HCT116 (cell line): ENCODE measurements at places on chromosomes 12 and 14.
A peak's percentile ranks its signal among the peaks of the same experiment; 100 is the strongest.

DNA sequence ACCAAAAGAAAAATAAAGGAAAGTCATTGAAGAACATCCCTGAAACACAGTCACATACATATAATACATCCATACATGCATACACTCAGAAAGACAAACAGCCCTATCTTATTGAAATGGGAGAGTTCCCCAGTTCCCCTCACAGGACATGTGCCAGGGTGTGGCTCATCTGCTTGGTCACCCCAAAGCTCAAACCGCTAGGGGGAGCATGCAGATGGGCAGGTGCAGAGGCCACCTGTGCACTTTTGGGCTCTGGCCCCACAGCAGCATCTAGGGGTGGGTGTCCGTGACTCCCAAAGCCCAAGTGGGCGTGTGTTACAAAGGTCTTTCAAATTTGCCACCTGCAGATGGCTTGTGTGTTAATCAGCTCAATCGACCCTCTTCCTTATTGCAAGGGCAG, 75.2 kb downstream of the CMAS start:
- H3K4me1 ChIP-seq = no peaks in the 10 kb centered on the region
- H3K27ac ChIP-seq = no peak overlapping the region
- DNase-seq = peak; percentile 10
- H3K4me3 ChIP-seq = no peak overlapping the region
- peaks cover 2% of the 10 kb centered on the region; the same call in 1 of the 2 replicates for H3K27me3 ChIP-seq

- no peaks in the 10 kb centered on the region for H3K36me3 ChIP-seq
- H3K27me3 ChIP-seq = no peaks in the 10 kb centered on the region
- H3K27ac ChIP-seq = no peak overlapping the region
These were observed 693.0 kb downstream of the LRFN5 start for GRCh38 chr14:42299692-42300091.

DNA sequence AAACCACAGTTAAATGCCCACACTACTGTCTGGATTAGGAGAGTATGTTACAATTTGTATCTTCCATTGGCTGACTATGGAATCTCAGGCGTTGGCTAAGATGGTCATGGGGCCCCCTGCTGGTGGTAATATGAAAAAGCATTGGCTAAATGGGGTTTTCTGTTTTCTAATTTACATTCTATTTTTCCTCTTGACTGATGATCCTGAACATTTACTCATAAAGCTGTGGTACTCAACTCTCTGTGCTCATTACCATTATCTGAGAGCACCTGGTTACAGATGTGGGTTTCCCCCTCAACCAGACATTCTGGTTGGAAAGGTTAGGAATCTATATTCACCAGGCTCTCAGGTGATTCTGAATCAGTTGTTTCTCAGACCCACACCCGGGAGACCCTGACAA, 64.8 kb downstream of the WSCD2 start:
- peak; percentile 2 for DNase-seq
- peaks cover 26% of the 10 kb centered on the region for H3K27me3 ChIP-seq
- no peak overlapping the region for H3K27ac ChIP-seq
- H3K4me3 ChIP-seq = no peak overlapping the region
- no peaks in the 10 kb centered on the region for H3K36me3 ChIP-seq

DNA sequence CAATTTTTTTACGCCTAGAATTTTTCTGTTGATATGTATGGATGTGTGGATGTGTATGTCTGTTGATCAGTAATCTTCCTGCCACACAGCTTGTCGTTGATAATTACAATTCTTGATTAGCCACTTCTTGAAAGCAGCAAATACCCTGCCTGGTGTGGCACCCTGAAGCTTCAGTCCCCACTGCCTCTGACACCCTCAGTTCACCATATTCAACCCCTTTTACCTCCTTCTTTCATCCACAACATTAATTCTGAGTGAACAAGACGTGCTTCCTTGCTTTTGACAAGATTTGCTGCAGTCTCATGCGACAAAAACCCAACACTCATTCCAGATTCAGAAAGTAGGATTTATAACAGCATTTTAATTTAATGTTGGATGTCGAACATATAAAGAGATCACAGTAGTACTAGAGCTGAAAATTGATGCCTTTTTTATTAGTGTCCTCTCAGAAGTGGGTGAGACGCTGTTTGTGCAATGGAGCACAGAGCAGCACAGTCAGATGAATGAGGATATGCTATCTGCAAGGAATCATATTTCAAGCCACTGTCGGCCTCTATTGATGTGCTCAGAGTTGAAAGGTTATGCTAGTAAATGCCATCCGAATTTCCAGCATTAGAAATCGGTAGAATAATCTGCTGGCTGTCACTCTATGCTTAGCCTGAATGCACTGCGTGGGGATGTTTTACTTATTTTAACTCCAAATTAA, 383.7 kb downstream of the EGLN3 start:
- H3K4me1 ChIP-seq = no peaks in the 10 kb centered on the region
- H3K4me3 ChIP-seq = no peak overlapping the region
- DNase-seq = no peak

DNA sequence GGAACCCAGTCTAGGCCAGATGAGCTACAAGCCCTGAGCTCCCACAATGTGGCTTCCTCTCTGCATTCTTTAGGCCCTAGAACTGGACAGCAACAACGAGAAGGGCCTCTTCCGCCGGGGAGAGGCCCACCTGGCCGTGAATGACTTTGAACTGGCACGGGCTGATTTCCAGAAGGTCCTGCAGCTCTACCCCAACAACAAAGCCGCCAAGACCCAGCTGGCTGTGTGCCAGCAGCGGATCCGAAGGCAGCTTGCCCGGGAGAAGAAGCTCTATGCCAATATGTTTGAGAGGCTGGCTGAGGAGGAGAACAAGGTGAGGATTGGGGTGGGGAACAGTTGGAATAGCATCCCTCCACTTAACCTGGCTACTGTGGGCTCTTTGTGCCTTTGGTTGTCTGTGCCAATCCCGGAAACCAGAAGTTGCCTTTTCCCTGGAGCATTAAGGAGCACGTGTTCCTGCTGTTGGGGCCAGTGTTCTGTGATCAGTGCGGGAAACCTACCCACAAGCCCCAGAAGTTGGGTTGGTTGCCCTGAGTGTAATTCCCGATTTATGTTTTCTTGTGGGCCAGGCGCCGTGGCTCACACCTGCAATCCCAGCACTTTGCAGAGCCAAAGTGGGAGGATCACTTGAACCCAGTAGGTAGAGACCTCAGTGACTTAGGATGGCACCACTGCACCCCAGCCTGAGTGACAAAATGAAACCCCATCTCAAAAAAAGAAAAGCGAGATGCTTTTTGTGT, 6.4 kb downstream of the FKBP4 start:
- DNase-seq = no peak
- no peak overlapping the region for H3K27ac ChIP-seq
- H3K4me3 ChIP-seq = no peak overlapping the region
- H3K27me3 ChIP-seq = no peaks in the 10 kb centered on the region
- peaks cover 70% of the 10 kb centered on the region for H3K36me3 ChIP-seq

DNA sequence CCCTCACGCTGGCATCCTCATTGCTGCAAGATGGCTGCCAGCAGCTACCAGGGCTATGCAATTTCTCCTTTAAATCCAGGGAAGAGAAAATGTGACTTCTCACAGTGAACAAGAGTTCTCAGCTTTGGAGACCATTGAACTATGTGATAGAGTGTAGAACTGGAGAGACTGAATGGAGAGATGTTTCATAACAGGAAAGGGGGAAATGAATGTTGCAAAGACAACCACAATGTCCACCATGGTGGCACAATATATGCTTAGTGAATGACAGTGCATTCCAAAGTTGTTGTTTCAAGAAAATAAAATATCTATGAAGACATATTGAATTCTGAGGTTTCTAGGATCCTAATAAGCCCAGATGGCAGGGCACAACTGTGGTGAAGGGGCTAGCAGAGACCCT, 13.2 kb upstream of the COCH start:
- H3K4me1 ChIP-seq = no peaks in the 10 kb centered on the region
- no peak overlapping the region for H3K27ac ChIP-seq
- H3K36me3 ChIP-seq = no peaks in the 10 kb centered on the region
- no peak overlapping the region for H3K4me3 ChIP-seq
- DNase-seq = no peak

- no peaks in the 10 kb centered on the region for H3K36me3 ChIP-seq
- no peaks in the 10 kb centered on the region for H3K27me3 ChIP-seq
- DNase-seq = no peak
- no peak overlapping the region for H3K27ac ChIP-seq
- H3K4me3 ChIP-seq = no peak overlapping the region
These were observed 1317.0 kb downstream of the TMEM121 start for GRCh38 chr14:106843386-106843785.

DNA sequence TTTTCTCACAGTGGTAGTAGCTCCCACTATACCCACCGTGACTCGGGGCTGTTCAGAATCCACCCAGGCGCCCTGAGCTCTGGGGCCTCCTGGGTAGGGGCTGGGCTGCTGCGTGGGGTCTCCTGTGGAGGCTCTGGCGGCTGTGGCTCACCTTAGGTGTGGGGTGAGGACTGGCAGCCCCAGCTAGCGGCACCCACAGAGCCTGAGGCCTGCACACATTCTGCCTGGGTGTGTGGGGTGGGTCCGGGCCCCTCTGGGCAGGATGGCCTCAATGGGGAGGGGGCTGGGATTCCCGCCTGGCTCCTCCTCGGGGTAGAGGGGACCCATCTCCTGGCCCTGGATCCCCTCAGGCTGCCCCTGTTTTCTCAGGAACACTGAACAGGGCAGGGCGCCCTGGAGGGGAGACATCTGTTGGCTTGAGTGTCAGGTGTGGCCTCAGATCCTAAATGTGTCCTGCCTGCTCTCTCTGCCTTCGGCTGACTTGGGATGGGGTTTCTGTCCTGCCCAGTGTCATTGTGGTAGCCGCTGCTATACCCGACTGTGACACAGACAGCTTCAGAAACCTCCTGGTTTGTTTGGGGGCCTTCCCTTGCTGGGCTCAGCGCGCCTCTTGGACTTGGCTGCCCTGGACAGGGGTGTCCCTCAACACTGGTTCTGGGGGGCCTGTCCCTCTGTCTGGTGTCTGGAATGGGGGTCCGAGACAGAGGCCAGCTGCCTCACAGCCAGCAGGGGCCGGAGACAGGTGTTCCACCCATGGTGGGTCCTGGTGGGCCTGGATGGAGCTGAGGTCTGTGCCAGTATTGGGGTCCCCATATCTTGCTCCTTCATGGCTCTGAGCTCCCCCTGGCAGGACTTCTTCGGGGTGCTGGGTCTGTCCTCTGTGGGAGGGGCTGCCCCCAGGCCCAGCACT, 354.9 kb downstream of the TMEM121 start:
- DNase-seq = no peak
- H3K36me3 ChIP-seq = no peaks in the 10 kb centered on the region
- no peaks in the 10 kb centered on the region for H3K4me1 ChIP-seq
- peaks cover 28% of the 10 kb centered on the region for H3K27me3 ChIP-seq
- no peak overlapping the region for H3K4me3 ChIP-seq

GRCh38 chr14:24432259-24433131, 2.7 kb downstream of the KHNYN start:
- peak overlapping the region; percentile 22; the same call in 1 of the 2 replicates for H3K27ac ChIP-seq
- H3K4me1 ChIP-seq = peaks cover 28% of the 10 kb centered on the region
- H3K27me3 ChIP-seq = no peaks in the 10 kb centered on the region

DNA sequence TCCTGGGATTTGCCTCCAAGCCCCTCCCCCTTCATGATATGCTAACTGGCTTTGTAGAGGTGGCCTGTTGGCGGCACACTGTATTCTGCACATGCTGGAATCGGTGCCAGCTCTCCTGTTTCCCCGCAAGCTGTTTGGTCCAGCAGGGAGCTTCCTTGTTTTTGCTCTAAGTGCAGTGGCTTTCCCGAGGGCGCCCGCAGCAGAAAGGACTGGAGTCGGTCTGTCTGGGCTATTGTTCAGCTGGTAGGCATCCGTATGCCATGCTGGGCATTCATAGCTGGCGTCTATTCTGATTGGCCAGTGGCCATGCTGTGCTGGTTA, 88.9 kb upstream of the MED13L start:
- H3K27me3 ChIP-seq = no peaks in the 10 kb centered on the region
- no peak overlapping the region for H3K4me3 ChIP-seq
- peaks cover 21% of the 10 kb centered on the region for H3K4me1 ChIP-seq
- no peak overlapping the region for H3K27ac ChIP-seq
- DNase-seq = no peak

DNA sequence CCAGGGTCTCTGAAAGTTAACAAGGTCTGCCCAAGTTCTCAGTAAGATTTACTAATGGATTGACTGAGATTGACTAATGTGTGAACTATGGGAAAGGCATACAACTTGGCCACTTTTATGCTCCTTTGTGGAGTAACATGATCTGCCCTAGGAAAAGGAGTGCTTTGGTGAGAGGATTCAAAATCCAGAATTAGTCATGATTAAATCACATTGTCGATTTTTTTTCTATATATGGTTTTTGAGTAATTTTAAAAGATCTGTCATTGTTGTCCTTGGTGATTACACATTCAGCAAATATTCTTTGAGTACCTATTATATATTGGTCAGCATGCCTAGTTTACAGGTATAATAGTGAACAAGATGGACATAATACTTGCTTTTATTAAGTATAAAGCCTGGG, 147.7 kb upstream of the SYT10 start:
- H3K4me3 ChIP-seq = no peak overlapping the region
- H3K27me3 ChIP-seq = no peaks in the 10 kb centered on the region
- DNase-seq = no peak
- no peaks in the 10 kb centered on the region for H3K36me3 ChIP-seq
- no peak overlapping the region for H3K27ac ChIP-seq

DNA sequence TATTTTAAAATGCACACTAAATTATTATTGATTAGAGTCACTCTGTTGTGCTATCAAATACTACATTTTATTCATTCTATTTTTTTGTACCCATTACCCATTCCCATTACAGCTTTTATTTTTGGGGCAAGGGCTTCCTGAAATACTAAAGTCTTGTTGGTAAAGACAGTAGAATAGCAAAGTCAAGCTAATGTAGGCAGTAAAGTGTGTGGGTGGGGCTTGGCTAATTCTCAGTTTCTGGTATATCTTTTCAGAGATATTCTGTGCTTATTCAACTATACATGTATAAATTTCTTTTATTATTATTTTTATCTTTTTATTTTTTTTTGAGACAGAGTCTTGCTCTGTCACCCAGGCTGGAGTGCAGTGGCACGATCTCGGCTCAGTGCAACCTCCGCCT, 22.3 kb upstream of the PHC1 start:
- H3K4me1 ChIP-seq = peaks cover 4% of the 10 kb centered on the region; the same call in 1 of the 2 replicates
- H3K36me3 ChIP-seq = no peaks in the 10 kb centered on the region
- DNase-seq = no peak
- no peak overlapping the region for H3K4me3 ChIP-seq

DNA sequence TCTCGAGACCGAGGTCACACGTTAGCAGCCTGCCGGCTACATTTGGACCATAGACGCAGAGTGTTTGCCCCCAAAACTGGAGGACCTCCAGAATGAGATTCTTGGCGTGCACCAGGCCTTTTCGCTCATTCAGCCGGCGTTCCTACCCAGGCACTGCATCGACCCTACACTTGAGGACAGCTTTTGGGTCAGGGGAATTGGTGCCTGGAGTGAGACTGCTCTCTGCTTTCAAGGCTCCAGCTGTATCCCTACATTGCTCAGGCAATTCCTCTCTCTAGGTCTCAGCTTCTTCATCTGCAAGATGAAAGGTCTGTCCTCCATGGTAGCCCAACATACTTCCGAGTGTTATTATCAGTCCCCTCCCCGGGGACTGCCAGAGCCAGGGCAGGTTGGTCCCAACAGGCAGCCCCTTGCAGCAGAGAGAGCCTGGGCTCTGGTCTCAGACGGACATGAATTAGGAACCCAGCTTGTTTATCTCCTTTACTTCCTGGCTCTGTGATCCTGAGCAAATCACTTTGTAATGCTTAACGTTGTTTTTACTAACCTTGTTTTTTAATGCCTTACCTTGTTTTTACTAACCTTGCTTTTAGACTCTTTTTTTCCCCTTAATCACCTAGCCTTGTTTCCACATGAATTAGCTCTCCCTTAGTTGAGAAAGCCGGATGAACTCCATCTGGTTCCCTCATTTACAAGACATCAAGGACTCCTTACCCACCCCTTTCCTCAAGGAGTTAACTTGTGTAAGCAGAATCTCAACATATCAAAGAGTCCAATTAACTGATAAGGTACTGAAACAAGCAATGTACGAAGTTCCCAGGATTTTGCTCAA, 892 bp downstream of the TCHP start:
- no peaks in the 10 kb centered on the region for H3K27me3 ChIP-seq
- H3K36me3 ChIP-seq = peaks cover 27% of the 10 kb centered on the region; the same call in 1 of the 2 replicates
- no peak for DNase-seq
- peaks cover 6% of the 10 kb centered on the region; the same call in 1 of the 2 replicates for H3K4me1 ChIP-seq
